ENCODE measurements at places on chromosomes 4 and X.
A peak's percentile ranks its signal among the peaks of the same experiment; 100 is the strongest.

DNA sequence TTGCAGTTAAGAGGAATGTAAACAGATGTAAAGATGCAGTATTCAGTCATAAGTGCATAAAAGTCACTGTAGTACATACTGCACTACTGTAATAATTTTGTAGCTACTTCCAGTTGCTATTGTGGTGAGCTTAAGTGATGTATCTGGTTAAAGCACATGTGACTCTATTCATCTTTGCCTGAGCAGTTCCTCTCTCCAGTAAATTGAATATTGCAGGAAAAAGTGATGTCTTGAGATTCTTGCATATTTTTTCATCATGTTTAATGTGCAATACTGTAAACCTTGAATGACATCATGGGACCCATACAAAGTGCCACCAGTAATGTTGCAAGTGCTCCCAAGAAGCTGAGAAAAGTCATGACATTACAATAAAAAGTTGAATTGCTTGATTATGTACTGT, 9.6 kb downstream of the UBA6 start:
- DNase-seq, result no peak

DNA sequence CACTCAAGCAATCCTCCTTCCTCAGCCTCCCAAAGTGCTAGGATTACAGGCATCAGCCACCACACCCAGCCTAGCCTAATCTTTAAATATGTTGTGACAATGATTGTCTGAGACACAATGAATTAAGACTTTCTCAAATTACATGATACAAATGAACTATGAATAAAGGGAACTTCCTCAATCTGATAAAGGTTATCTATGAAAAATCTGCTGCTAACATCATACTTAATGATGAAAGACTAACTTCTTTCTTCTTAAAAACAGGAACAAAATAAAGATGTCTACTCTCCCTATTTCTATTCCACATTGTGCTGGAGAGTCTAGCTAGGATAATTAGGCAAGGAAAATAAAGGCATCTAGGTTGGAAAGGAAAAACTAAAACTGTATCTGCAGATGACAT, 60.0 kb downstream of the PDHA1 start:
- no peak for DNase-seq

- DNase-seq, result no peak
Measured at GRCh38 chr4:147479376-147479775, 1.5 kb upstream of the EDNRA start.

GRCh38 chr4:151718984-151719955, 41.5 kb downstream of the GATB start:
- DNase-seq, result peak; percentile 68

DNA sequence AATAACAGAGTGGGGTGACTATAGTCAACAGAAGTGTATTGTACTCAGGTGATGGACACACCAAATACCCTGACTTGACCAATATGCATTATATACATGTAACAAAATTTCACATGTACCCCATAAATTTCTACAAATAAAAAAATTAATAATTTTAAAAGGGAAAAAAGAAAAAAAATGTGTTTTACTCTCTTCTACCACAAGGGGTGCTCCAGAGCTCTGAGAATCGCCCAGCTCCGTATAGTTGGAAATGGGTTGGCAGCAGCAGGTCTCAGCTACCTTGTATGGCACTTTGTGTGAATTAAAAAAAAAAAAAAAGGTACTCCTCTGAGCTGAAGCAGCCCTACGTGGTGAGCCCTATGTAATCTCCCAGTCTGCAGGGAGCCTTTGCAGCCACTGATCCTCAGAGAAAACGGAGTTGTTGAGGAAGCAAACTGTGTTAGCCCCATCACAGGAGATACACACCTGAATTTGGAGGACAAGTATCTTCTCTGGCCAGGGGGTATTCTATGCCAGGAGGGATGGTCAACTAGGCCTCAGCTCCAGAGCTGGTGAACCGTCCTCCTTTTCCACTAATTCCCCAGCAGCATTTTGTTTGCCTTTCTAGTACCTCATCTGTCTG, 17.2 kb upstream of the POLA1 start:
- peak; percentile 30 for DNase-seq
